KBM-7 (cell line): ENCODE measurements at places on chromosomes 13 and 19.
A peak's percentile ranks its signal among the peaks of the same experiment; 100 is the strongest.

DNA sequence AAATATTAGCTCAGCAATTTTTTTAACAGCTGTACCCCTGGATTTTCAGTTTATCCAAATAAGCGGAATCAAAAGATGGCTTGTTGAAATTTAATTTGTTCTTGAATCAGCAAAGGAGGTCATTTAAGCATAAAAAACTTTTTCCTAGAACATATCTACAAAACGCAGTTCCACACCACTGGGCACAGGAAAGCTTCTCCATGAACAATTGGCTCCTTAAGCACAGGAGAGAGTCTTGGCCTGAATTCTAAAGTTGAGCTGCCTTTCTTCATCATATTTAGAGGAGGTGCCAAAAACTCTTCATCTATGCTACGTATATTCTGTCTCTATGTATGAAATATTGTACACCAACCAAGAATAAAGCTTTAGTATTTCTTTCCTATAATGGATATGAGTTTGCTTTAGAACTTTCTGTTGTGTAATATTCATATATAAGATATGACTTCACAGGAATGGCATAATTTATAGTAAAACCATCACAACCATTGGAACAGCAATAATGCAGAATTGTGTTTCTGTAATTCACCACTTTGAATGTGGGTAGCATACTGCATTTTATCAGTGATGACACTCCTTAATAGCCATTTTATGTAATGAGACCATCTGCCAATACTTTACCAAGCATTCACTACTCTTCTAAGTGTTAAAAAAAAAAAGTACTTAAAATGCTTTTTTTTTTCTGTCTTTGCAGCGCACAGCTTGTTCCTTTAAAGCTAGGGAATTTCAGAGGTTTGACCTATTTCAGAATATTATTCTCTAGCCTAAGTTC lies 263.7 kb downstream of the SLITRK6 start:
- DNase-seq: no peak

GRCh38 chr19:18183529-18183928 lies 9.5 kb upstream of the MPV17L2 start:
- DNase-seq: no peak

GRCh38 chr13:37074703-37075102 lies 15.2 kb upstream of the SUPT20H start:
- peak; percentile 34 for DNase-seq

- no peak for DNase-seq
Measured at GRCh38 chr13:51625555-51626345, 41.5 kb downstream of the WDFY2 start.

DNA sequence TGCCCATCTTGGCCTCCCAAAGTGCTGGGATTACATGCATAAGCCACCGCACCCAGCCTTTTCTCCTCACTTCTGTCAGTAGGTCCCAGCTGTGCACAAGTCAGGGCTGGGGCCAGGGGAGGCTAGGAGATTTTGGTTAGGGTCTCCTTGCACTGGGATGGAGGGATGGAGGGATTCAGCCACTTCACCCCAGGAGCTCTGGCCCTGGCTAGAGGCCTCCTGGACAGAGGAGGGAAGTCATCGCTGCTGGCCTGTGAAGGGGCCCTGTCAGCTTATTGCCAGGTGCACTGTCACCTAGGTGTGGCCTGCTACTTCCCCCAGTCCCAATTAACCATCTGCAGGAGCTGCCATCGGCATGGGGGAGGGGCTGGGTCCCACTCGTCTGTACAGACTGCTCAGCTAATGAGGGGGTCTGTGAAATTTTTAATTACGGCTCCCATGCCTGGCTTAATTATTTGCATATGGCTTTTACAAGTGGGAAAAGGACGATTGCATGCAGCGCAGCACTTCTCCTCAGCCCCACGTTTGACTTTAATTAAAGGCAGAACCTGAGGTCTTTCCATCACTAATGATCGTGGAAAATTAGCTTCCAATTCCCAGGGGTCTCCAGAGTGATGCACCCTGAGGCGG lies 52.4 kb downstream of the CHST8 start:
- DNase-seq: no peak

DNA sequence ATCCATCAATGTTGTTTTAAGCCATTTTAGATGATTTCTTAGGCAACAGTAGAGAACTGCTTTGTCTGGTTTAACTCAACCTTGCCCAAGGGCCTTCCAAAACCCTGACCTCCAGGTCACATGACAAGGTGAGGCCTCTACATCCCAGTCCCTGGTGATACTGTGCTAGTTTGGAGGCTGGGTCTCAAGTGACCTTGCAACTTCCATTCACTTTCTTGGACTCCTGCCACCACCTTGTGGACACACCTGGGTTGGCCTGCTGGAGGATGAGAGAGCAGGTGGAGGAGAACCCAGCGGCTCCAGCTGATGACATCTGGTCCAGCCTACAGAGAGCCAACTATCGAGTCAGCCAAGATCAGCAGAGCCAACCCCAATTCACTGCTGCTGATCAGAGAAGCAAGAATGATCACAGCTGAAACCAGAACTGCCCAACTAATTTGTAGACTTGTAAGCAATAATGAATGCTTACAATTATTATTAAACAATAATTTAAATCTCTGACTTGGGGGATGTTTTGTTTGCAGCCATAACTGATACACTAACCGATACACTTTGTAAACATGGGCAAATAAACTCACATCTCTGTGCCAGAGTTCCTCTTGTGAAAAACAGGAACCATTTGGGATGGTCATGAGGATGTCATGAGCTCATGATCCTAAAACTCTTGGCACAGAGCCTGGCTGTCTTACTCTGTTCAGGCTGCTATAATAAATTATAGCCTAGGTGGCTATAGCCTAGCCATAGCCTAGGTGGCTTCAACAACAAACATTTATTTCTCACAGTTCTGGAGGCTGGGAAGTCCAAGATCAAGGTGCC lies 11.5 kb downstream of the FAM187B start:
- DNase-seq: peak; percentile 54
